ENCODE measurements at places on chromosomes 2 and 18. TPM values are rescaled to one million over a fixed set of nuclear protein-coding genes. Genes with fewer than 3 reads are reported as not detected.

CFAP53 gene
- total RNA-seq = not detected

GRCh38 chr2:101613056-101613704 is 84.3 kb upstream of the MAP4K4 start:
- no peaks in the 10 kb centered on the region for H3K27me3 ChIP-seq
- H3K4me1 ChIP-seq = no peaks in the 10 kb centered on the region
- no peak for DNase-seq

DNA sequence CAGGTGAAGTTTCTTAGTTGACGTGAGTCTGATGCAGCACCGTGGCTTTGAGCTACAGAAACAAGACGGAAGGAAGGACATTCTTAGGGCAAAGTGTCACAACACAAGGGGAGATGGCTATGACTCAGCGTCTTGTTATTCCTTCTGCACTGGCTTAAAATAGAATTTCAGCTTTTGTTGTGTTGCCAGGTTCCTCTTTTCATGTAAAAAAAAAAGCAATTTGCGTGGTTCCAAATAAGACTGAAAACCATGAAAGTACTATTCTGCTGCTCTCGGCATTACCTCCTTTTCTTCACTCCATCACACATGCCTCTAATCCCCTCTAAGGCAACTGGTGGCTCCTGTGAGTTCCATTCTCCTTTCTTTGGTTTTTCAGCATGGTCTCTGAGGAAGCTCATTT is 150.1 kb downstream of the ANTXR1 start:
- no peaks in the 10 kb centered on the region for H3K36me3 ChIP-seq
- no peak overlapping the region for H3K27ac ChIP-seq
- no peaks in the 10 kb centered on the region for H3K27me3 ChIP-seq
- H3K4me1 ChIP-seq = peaks cover 33% of the 10 kb centered on the region
- peak; percentile 42 for DNase-seq
- H3K4me3 ChIP-seq = no peak overlapping the region

GRCh38 chr2:72562451-72563153 is 263.2 kb downstream of the EXOC6B start:
- H3K27me3 ChIP-seq = no peaks in the 10 kb centered on the region
- no peak for DNase-seq
- peak overlapping the region; percentile 1 for H3K27ac ChIP-seq
- H3K4me3 ChIP-seq = no peak overlapping the region
- H3K36me3 ChIP-seq = no peaks in the 10 kb centered on the region
